ENCODE measurements at places on chromosomes 1 and 21.

- no peak for DNase-seq
Observed at GRCh38 chr1:164683235-164683634, 124.3 kb downstream of the PBX1 start.

GRCh38 chr1:99279525-99279924, 15.2 kb downstream of the PLPPR4 start:
- DNase-seq: no peak

- DNase-seq: no peak
Observed at GRCh38 chr1:93317207-93317606, 28.5 kb upstream of the DR1 start.

GRCh38 chr1:156436141-156437036, 64.2 kb downstream of the MEF2D start:
- DNase-seq: peak; percentile 90

Data from posterior cingulate gyrus (tissue), 11 donors.